Subcutaneous preadipocyte (primary cell): ENCODE measurements at places on chromosomes 4 and X. TPM values are rescaled to one million over a fixed set of nuclear protein-coding genes. Genes with fewer than 3 reads are reported as not detected.

The ASMT gene
- not detected in 2 replicates for total RNA-seq

The FAM149A gene
- total RNA-seq, result 5.1 and 7.7 TPM in 2 replicates

The C4orf50 gene
- not detected in 2 replicates for total RNA-seq

The ADH1C gene
- total RNA-seq, result 0.20 and 0.73 TPM in 2 replicates

The CITED1 gene
- total RNA-seq, result 0.37 and 2.0 TPM in 2 replicates

The FAM9B gene
- total RNA-seq, result not detected in 2 replicates

The MAGED4 gene
- 14.3 and 17.0 TPM in 2 replicates for total RNA-seq

The IRS4 gene
- not detected in 2 replicates for total RNA-seq

The NEUROG2 gene
- total RNA-seq, result not detected in 2 replicates

The EVC2 gene
- total RNA-seq, result 9.0 and 9.2 TPM in 2 replicates

The GABRA4 gene
- total RNA-seq, result not detected in 2 replicates
